ENCODE measurements at places on chromosomes 1 and 21. TPM values are rescaled to one million over a fixed set of nuclear protein-coding genes. Genes with fewer than 3 reads are reported as not detected.

AHDC1 gene
- total RNA-seq: 34.7 TPM

MROH7 gene
- total RNA-seq: 0.07 TPM

GRCh38 chr1:163661391-163661790 lies 339.6 kb downstream of the NUF2 start:
- DNase-seq: no peak

- DNase-seq: no peak
These were observed 33.0 kb downstream of the ADGRL2 start for GRCh38 chr1:81833722-81834121.

YBX1 gene
- total RNA-seq: 861 TPM

DNA sequence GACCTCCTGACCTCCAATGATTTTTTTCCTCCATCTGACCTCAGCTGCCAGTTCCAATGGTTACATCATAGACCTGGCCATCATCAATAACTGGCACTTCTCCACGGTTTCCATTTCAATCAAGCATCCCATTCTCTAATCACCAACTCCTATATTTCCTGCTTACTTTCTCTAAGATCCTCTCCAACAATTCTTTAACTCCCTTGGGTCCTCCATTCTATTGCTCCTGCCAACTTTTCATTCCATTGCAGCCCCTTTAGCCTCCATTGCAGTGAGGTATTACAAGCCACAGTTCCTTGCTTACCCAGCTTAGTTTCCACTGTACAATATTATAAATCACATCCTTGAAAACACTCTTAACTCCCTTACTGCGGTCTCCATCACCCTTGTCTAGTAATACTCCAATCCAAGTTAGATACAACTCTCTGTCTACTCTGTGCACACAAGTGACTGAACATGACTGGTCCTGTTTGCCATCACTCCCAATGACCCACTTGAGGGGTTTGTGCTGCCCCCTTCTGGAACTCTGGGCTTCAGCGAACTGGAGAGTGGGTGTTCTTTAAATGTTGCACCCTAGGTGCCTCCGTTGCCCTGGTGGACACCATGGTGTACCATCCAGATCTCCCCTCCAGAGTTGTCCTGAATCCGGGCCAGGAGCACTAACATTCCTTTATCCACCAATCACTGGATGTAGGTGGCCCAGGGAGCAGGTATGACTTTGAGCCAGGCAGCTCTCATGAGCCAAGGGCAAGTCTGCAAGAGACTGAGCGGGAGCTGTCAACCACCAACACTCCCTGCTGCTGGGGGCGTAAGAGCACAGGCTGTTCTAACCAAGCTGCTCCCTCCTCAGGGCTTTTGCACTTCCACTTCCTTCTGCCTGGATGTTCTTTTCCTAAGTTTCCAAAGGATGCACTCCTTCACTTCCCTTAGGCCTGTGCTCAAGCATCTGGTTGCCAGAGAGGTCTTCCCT lies 3.7 kb upstream of the FNDC7 start:
- DNase-seq: peak; percentile 87

GRCh38 chr1:14897547-14897946 lies 256.0 kb upstream of the TMEM51 start:
- DNase-seq: no peak

VCAM1 gene
- total RNA-seq: not detected

DNA sequence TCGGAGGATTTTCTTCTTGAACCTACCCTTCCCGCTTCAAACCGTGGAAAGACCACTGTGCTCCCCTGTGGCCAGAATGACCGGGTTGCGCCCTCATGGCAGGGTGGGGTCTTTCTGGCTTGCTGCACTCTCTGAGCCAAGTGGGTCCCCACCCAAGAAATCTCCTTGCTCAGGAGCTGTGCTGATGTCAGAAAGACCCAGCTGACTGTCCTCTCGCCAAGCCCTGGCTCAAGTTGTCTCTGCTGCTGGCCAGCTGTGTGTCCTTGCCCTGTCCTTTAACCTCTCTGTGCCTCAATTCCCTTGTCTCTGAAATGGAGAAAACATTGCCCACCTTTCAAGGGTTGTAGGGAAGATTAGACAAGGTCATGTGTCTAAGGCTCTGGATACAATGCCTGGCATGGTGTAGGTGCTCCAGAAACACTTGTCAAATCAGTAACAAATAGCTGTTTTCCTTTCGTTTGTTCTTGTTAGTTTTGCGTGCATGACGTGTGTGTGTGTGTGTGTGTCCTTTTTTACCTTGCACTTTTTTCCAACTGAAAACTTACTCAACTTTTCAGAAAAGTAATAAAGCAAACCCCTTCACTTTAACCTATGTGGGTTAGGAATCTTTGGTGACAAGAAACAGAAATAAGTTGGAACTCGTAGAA lies 41.1 kb upstream of the RPL11 start:
- no peak for DNase-seq

DNA sequence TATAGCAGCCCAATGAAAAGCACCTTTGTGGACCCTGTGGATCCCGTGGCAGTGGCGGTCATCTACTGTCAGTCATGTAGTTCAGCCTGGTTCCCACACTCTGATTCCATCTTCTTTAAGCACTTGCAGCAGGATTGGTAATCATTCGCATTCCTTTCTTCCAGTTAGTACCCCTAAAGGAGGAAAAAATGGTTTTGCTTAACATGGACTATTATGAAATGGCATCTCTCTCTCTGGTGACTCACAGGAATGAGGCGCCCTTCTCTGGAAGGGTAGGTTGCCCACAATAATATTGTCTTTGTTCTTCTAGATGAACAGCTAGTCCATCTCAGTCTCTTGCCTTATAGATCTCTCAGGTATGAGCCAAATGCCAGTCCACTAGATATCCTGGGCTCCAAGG lies 127.9 kb upstream of the MROH9 start:
- no peak for DNase-seq

DNA sequence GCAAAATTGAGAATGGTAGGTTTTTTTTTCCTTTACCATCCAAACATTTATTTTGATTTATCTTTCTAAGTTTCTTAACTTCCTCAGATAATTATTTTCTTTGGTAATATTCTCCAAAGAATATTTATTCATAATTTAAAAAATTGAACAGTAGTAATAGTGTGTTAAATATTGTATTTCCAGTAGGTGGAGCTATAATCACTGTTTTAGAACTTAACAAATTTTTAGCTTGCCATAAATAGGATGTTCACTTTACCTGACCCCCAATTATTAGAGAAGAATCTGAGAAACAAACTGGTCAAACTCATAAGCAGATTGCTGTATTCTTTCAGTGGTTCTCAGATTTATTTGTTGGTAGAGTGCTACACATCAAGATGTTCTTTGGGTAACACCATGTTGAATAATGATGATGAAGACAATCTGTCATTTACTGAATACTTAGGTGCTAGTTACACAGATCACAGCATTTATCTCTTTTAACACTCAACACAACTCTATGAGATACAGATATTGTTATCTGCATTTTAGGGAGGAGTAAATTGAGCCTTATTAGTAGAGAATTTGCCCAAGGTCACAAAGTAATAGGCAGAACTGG lies 82.4 kb upstream of the GPR88 start:
- DNase-seq: no peak

FAM43B gene
- not detected for total RNA-seq

GRCh38 chr1:26190373-26190987 lies at the start of gene CATSPER4:
TSS of gene CATSPER4 (plus strand) at chr1:26190602. CDS start at chr1:26190628, 26 bp downstream.
- peak; percentile 57 for DNase-seq

- DNase-seq: no peak
These were observed 84.5 kb upstream of the ADGRL4 start for GRCh38 chr1:79090985-79091384.

DNA sequence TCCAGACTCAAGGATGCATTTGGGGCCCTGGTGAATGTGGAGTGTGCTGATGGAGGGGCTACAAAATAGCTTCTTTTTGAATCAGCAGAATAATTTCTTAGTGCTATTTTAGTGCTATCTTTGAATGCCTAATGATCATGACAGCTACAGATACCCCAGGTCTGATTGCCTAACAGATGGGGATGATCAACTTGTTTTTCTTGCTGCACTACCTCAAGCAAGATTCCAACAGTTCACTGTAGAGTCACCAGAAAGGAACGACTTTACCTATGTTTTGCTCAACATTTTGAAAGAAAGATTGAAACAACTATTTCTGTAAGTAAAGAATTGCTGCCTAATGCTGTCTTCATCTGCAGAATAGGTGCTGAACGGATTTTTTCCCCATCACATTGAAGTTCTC lies 42.6 kb upstream of the VAV3 start:
- DNase-seq: no peak

RGS16 gene
- 94.3 TPM for total RNA-seq

GRCh38 chr1:33275706-33276572 lies 19.6 kb downstream of the ZNF362 start:
- DNase-seq: no peak

GRCh38 chr1:208209286-208209685 lies 34.9 kb downstream of the PLXNA2 start:
- DNase-seq: no peak

GRCh38 chr1:177897281-177897997 lies 72.4 kb downstream of the SEC16B start:
- DNase-seq: no peak

DNA sequence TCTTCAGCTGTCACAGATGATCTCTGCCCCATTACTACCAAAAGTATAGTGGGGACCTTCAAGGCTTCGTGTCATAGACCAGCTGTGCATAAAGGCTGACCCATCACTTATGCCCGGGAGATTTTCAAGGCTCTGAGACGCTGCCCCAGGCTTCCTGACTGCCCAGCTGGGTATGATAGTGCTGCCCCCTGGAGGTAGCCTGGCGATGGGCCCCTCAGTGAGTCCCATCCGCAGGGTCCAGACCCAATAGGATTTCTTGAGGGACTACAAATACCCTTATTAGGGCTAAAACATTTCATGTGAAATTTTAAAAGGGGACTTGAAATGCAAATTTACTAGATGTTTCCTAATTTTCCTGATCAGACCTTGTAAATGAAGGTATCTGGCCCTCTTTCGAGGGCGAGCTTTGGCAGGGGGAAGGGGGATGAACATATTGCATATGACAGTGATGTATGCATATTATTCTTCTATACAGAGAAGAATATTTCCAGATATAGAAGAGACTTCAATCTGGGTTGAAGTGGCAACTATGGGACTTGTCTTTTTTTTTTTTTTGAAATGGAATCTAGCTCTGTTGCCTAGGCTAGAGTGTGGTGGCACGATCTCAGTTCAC lies 11.7 kb upstream of the FCMR start:
- DNase-seq: peak; percentile 90

CA6 gene
- 1.3 TPM for total RNA-seq

- DNase-seq: no peak
These were observed 1.8 kb upstream of the PRELP start for GRCh38 chr1:203473781-203474305.

GRCh38 chr1:44557778-44558177 lies 116.5 kb downstream of the TMEM53 start:
- DNase-seq: no peak

All from activated CD4-positive, alpha-beta T cell treated with anti-CD3 and anti-CD28 coated beads, Interleukin-2, amount 10 ng/mL, durations not matched to agents 24 days and 14 days (primary cell).